T-helper 17 cell (primary cell): ENCODE measurements at places on chromosomes 16 and 17. TPM values are rescaled to one million over a fixed set of nuclear protein-coding genes. Genes with fewer than 3 reads are reported as not detected.

Gene FOXL1
- total RNA-seq, result not detected

- H3K27ac ChIP-seq, result no peak overlapping the region
- H3K4me3 ChIP-seq, result no peak overlapping the region
- no peaks in the 10 kb centered on the region for H3K27me3 ChIP-seq
- no peaks in the 10 kb centered on the region for H3K36me3 ChIP-seq
- DNase-seq, result no peak
Observed at GRCh38 chr17:12620200-12620720, 45.4 kb upstream of the MYOCD start.

Gene KRTAP2-1
- not detected for total RNA-seq

DNA sequence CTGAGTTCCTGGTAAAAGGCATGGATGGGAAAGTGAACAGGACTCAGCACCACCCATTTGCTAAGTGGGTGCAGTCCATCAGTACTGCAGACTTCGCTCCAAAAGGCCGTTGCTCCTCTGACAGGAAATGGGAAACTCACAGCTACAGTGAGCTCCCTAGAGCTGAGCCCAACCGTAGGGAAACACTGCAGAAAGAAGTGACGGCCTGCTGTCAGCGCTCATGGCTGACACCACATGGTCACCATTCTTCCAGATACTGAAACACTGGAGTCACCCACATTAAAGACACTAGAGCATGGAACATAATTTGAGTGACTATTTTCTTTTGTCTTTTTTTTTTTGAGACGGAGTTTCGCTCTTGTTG lies 31.9 kb downstream of the UBE2O start:
- peaks cover 33% of the 10 kb centered on the region for H3K4me1 ChIP-seq
- H3K4me3 ChIP-seq, result no peak overlapping the region
- no peak overlapping the region for H3K27ac ChIP-seq
- H3K27me3 ChIP-seq, result no peaks in the 10 kb centered on the region

GRCh38 chr16:82146957-82147356 lies 23.1 kb downstream of the MPHOSPH6 start:
- peaks cover 4% of the 10 kb centered on the region for H3K4me1 ChIP-seq
- H3K27ac ChIP-seq, result no peak overlapping the region
- no peaks in the 10 kb centered on the region for H3K27me3 ChIP-seq
- no peak overlapping the region for H3K4me3 ChIP-seq
- no peak for DNase-seq

DNA sequence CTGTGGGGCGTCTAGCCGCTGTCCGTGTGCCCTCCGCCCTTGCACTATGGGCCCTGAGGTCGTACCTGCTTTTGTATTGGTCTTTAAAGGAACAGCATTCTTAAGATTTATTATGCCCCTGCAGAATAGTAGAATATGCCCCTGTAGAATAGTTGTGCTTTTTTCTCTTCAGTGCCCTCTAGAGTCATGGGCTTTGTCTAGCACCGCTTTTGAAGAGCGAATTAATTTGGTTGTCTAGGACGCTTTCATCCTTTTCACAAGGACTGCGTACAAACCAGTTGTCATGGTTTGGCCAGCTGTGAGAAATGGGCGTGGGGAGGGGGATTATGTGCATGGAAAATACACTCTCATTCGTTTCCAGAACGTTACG lies 621 bp downstream of the CEP95 start:
- H3K4me1 ChIP-seq, result peaks cover 52% of the 10 kb centered on the region
- no peaks in the 10 kb centered on the region for H3K27me3 ChIP-seq
- H3K36me3 ChIP-seq, result peaks cover 15% of the 10 kb centered on the region
- no peak for DNase-seq

Gene SNAI3
- total RNA-seq, result 7.7 TPM

DNA sequence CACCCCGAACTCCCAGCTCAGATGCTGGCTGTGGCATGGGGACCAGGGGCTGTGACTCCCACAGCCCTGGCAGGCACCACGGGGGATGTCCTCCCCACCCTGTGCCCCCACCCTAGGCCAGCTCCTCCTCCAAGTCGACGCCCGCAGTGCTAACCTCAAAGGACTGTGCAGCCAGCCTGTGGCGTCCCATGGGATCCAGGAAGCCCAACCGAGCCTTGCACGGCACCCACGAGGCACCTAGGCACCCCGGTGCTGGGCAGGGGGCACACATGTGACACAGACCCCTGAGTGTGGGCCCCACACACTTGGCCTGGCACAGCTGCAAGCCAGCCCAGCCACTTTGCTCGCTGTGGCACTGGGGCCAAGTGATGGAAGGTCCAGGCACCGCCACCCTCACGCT lies 3.9 kb downstream of the GCGR start:
- H3K4me3 ChIP-seq, result no peak overlapping the region
- H3K4me1 ChIP-seq, result no peaks in the 10 kb centered on the region
- H3K36me3 ChIP-seq, result peaks cover 2% of the 10 kb centered on the region
- DNase-seq, result no peak
- peaks cover 31% of the 10 kb centered on the region for H3K27me3 ChIP-seq

GRCh38 chr17:80349151-80349651 lies 65.8 kb upstream of the ENDOV start:
- H3K27ac ChIP-seq, result peak overlapping the region; percentile 49
- H3K36me3 ChIP-seq, result peaks cover 18% of the 10 kb centered on the region

DNA sequence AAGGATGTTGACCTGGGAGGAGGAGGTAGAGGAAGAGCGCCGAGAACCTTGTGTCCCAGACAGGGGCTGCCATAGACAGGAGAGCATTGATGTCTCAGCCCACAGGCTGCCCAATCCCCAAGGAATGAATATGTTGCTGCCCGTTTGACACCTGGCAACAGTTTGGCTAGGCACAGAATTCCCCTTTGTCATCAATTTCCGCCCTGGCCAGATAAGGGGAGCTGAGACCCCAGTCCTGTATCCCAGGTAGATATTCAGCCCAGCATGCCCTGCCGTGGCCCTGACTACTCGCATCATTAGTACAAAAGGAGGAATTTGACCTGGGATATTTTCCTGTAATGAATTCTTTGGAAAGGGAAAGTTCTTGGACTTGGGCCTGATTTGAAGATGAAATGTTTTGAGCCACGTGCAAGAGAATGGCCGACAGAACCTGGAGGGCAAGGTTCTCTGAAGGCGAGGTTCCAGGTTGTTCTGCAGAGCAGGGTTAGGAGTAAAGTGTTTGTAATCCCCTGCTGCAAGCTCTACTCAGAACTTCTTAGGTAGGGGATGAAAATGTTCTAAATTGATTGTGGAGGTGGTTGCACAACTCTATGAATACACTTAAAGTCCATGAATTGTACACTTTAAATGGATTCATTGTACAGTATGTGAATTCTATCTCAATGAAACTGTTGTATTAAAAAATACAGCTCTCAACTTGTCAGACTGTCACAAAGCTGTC lies 108.8 kb downstream of the SOCS1 start:
- H3K27ac ChIP-seq, result peak overlapping the region; percentile 14
- peaks cover 9% of the 10 kb centered on the region for H3K4me1 ChIP-seq
- H3K27me3 ChIP-seq, result no peaks in the 10 kb centered on the region
- peaks cover 3% of the 10 kb centered on the region for H3K36me3 ChIP-seq

Gene ABCA8
- not detected for total RNA-seq

GRCh38 chr16:48409839-48410632 lies 24.8 kb upstream of the SIAH1 start:
- DNase-seq, result no peak
- H3K27ac ChIP-seq, result no peak overlapping the region
- no peaks in the 10 kb centered on the region for H3K4me1 ChIP-seq
- peaks cover 8% of the 10 kb centered on the region for H3K27me3 ChIP-seq
- H3K36me3 ChIP-seq, result peaks cover 2% of the 10 kb centered on the region
- H3K4me3 ChIP-seq, result no peak overlapping the region

Gene KCNG4
- not detected for total RNA-seq

Gene DECR2
- 9.0 TPM for total RNA-seq

DNA sequence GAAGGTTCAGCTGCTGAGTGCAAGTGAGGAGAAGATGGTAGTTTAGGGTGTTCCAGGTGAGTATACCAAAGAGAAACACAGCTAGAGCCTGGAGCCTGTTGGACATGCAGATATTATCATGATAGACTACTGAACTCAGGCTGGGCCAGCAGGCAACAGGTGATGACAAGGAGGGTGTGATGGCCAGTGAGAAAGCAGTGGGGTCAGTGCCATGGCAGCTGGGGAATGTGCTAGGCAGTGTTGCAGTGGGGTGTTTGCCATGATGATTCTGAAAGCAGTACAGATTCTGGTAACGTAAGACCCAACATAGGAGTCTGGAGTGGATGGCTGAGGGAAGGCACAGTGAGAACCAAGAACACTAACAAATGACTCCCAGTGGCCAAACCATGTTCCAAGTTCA lies 57.4 kb downstream of the SHISA6 start:
- H3K4me3 ChIP-seq, result no peak overlapping the region
- H3K27ac ChIP-seq, result no peak overlapping the region
- DNase-seq, result no peak
- H3K27me3 ChIP-seq, result no peaks in the 10 kb centered on the region

Gene AGRP
- not detected for total RNA-seq

DNA sequence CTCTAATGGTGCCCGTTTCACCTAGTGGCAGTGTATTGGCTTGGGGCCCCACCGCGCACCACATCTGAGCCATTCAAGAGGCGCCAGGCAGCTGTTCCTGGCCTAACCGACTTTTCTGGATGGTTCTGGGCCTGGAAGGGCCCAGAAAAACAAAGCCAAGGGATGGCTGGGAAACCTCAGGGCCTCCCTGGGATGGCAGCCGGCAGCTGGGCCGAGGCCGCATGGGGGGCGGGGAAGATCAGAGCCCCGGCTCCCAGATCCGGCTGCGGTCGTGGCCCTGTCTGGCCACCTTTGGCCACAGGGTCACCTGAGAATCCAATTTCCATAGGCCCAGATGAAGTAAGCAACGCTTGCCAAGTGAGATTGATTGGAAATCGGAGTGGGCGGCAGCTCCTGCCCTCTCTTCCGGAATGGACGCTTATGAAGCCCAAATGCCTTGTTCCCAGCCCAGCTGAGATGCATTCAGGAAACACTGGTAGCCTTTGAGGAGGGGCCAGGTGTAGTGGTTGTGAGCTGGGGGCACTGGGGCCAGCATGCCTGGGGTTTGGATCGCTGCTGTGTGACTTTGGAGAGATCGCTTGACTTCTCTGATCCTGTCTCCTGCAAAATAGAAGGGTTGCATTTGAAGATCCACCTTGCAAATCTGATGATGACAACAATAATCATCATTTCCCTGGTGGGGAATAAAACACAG lies 163.8 kb upstream of the GSE1 start:
- H3K27ac ChIP-seq, result peak overlapping the region; percentile 53
- no peaks in the 10 kb centered on the region for H3K36me3 ChIP-seq
- peak overlapping the region; percentile 19 for H3K4me3 ChIP-seq

Gene TP53TG3C
- not detected for total RNA-seq

Gene EXOC3L1
- total RNA-seq, result not detected
